MG63 (cell line): ENCODE measurements at places on chromosomes 6 and 20. TPM values are rescaled to one million over a fixed set of nuclear protein-coding genes. Genes with fewer than 3 reads are reported as not detected.

Gene SNAP91
- not detected in 2 replicates for total RNA-seq

Gene BACH2
- total RNA-seq: not detected in 2 replicates

Gene FNDC11
- total RNA-seq: not detected in 2 replicates

Gene POU5F1
- 1.3 and 4.3 TPM in 2 replicates for total RNA-seq

Gene HRH3
- not detected in 2 replicates for total RNA-seq

Gene NRN1
- 36.5 and 44.1 TPM in 2 replicates for total RNA-seq

Gene C6orf132
- 0.07 and 0.17 TPM in 2 replicates for total RNA-seq

Gene LZTS3
- 0.03 TPM in 1 of 2 replicates, not detected in the other for total RNA-seq

Gene MYLIP
- 9.7 and 14.3 TPM in 2 replicates for total RNA-seq

Gene ABHD16B
- total RNA-seq: not detected in 2 replicates

Gene DUSP15
- 1.3 and 1.9 TPM in 2 replicates for total RNA-seq

Gene TMEM170B
- total RNA-seq: 3.9 and 6.9 TPM in 2 replicates

Gene ZKSCAN3
- total RNA-seq: 0.39 and 1.5 TPM in 2 replicates

Gene QRSL1
- 11.9 and 14.0 TPM in 2 replicates for total RNA-seq

Gene VSTM2L
- 0.81 and 4.0 TPM in 2 replicates for total RNA-seq

Gene BTN1A1
- total RNA-seq: not detected in 2 replicates

Gene PHACTR3
- total RNA-seq: not detected in 2 replicates

Gene CEBPB
- total RNA-seq: 22.5 and 46.5 TPM in 2 replicates

Gene TSPO2
- total RNA-seq: not detected in 2 replicates

Gene DCDC2
- not detected in 2 replicates for total RNA-seq

Gene GPX6
- not detected in 2 replicates for total RNA-seq

Gene TFB1M
- total RNA-seq: 7.1 and 20.6 TPM in 2 replicates

Gene ZKSCAN4
- total RNA-seq: 0.59 and 2.6 TPM in 2 replicates

Gene ACTL10
- total RNA-seq: 2.4 and 3.5 TPM in 2 replicates

Gene TTBK1
- total RNA-seq: not detected in 2 replicates

Gene PCED1A
- total RNA-seq: 4.7 and 7.9 TPM in 2 replicates

Gene C20orf202
- not detected in 2 replicates for total RNA-seq

Gene ERVFRD-1
- not detected in 2 replicates for total RNA-seq

Gene RAB32
- 161 and 270 TPM in 2 replicates for total RNA-seq

Gene BCAS1
- not detected in 2 replicates for total RNA-seq
